ENCODE measurements at places on chromosomes 2 and 18. TPM values are rescaled to one million over a fixed set of nuclear protein-coding genes. Genes with fewer than 3 reads are reported as not detected.

STAT1 gene
- 55.0 TPM for total RNA-seq

KIAA2012 gene
- total RNA-seq = 0.21 TPM

DPP10 gene
- total RNA-seq = 2.5 TPM

DNA sequence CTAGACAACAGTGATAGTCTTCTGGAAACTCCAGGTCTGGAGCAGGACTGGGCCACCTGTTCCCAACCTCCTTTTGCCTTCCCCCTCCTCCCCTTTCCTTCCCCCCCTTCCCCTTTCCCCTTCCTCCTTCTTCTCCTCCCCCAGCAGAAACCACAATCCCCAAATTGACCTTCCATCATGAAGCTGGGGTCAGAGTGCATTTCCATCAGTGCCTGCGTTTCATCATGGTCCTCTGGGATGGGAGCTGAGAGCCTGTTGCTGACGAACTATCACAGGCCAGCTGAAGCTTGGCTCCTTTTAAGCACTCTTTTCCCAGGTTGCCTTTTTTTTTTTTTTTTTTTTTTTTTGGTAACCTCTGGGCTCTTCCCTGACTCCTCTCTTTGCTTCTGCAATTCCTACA lies 52.6 kb upstream of the SMAD2 start:
- DNase-seq = no peak

DNA sequence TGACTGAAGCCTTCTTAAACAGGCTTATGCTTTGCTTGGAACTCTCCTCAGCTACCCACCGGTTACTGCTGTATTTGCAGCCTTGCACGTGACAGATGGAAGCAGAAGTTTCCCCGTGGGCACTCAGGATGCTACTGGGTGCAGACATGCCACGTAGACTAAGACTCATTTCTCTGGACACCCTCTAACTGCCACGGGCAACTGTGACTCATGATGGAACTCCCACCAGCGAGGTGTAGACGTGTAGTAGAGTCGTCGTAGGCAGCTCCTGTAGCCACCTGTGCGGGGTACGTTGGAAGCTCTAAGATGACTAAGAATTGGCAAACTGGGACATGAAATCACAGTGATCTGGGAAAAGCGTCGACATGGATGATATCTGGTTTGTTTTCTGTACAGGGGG lies 27.5 kb downstream of the TSHZ1 start:
- no peak for DNase-seq

- DNase-seq = no peak
Observed at GRCh38 chr2:201536754-201537153, 85.2 kb downstream of the STRADB start.

DNA sequence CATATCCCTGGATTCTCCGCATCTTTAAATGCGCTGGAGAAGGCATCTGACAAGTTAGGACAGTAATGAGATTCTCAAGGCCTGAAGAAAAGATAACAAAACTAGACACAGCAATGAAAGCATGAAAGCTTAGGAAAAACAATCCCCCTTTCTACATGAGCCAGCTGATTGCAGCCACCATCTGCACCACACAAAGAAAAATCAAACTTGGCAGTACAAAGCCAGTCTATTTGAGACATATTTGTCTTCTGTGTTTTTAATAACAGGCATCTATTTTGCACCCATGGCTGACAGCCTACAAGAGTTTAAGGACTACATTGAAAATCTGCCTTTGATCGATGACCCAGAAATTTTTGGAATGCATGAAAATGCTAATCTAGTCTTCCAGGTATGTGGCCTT lies 83.6 kb downstream of the TRABD2A start:
- DNase-seq = no peak

GRCh38 chr2:1621041-1621440 lies 123.3 kb downstream of the PXDN start:
- DNase-seq = no peak

DNA sequence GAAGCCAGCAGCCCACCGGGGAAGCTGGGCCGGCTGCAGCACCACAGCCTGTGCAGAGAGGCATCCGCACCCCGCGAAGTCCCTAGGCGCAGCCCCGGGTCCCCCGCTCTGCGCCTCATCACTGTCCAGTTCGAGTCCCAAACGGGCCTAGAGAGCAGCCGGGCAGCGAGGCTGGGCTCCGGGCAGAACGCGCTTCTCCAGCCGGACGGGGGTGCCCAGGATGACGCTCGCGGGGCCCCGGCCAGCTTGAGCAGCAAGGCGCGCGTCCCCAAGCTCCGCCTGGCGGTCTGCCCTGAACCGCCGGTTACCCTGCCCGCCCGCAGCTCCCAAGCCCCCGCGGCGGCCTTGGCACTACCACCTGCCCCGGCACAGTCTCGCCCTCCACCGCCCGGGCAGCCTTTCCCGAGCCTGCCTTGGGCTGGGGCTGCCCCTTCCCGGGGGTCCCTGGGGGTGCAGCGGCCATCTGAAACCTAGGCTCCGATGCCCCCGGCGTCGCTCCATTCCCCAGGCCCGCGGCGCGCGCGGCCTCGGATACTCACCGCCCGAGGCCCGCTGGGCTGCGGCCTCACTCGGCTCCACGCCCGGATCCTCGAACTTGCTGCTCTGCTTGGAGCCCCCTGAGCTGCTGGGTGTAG lies 591 bp downstream of the SLC16A14 start:
- DNase-seq = peak; percentile 73

- DNase-seq = no peak
Observed at GRCh38 chr2:1192121-1192520, 221.1 kb upstream of the TPO start.

DNA sequence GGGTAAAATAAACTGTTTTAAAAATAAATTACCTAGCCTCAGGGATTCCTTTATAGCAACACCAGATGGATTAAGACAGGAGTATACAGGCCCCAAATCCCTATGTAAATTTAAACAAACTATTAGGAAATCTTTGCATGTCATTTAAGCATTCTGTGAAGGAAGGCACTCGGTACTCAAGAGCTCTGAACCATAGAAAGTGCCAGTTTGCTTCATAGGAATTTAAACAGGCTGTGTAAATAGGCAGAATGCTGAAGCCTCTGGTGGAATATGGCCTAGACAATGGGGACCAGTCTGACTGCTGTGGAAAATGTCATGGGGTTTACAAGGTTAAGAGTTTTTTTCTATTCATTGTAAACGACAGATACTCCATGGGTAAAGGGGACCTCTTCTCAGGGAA lies 377.4 kb downstream of the DLGAP1 start:
- DNase-seq = peak; percentile 33
